Epithelial cell of prostate (primary cell): ENCODE measurements at places on chromosomes 12 and 14.

DNA sequence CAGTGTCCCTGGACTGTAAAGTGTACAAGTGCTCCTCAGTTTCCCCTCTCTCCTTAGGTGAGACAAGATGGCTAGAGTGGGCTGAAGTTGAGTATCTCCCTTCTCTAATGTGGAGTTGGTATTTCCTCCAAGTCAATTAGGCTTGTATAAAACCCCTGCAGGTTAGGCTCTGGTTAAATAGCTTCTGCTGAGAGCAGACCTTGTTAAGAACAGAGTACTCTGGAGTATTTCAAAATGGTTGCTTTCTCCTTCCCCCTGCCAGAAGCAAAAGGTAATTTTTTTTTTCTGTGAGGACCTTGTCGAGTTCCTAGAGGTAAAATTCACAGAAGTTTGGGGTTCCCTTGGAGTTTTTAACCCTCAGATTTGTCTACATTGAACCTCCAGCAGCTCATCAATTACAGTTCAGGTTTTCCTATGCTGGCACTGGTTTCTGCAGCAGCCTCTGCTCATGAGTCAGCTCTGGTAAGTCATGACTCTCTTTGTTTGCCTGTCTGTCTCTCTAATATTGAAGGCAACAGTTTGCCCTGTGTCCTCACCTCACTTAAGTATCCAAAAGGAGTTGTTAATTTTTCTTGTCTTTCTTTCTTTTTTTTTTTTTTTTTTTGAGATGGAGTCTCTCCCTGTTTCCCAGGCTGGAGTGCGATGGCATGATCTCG, 27.8 kb upstream of the GLIPR1 start:
- DNase-seq, result peak; percentile 33

GRCh38 chr12:95548056-95548538, 3.2 kb downstream of the USP44 start:
- DNase-seq, result no peak

DNA sequence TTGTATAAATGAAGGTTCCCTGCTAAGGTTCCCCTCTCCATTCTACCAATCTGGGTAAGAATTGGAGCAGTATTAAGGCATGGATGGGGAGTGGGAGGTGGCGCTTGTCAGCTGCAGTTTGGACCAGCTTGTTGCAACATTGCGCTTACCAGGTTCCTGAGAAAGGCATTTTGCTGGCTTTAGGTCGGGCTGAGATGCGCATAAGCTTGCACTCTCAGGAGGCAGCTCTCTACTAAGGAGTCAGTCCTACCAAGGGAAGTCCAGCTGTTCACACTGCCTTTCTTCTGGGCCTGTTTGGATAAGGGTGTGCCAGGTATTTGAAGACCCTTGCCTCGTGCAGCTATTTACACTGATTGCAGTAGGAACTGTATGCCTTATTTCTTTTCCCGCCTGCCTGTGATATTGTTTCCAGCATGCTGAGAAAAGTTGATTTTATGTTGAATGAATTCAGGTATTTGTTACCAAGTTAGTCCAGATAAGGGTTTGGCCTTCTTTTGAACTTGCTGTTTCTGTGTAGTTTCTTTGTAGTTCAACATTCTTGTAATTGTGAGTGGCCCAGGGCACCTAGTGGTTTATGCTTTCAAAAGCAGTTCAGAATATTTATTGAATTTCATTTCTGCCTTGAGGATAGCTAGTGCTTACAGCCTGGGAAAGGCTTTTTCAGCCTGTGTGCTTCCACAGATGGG, 2.6 kb downstream of the MLEC start:
- no peak for DNase-seq

- DNase-seq, result no peak
Measured at GRCh38 chr12:42145197-42145549, 499 bp upstream of the GXYLT1 start.

DNA sequence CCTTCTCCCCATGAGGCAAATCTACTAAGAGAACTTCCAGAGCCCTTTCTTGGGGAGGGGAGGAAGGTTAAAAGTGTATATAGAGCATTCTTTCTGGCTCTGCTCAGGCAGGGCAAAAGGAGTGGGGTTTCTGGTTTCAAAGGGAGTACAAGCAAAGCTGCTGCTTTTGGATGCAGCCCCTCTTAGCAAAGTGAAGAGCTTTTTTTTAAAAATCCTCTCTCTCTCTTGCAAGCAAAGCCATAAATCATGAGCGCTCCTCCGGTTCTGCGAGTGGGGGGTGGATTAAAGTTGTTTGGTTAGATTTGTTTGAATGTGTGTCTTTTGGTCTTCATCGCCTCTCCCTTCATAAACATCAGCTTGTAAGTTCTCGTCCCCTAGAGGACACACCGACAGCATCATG, 546.6 kb upstream of the TBX3 start:
- no peak for DNase-seq

GRCh38 chr12:19894050-19894449, 454.8 kb downstream of the AEBP2 start:
- DNase-seq, result no peak

- DNase-seq, result no peak
Measured at GRCh38 chr12:49887536-49888401, 15.9 kb downstream of the FAIM2 start.

DNA sequence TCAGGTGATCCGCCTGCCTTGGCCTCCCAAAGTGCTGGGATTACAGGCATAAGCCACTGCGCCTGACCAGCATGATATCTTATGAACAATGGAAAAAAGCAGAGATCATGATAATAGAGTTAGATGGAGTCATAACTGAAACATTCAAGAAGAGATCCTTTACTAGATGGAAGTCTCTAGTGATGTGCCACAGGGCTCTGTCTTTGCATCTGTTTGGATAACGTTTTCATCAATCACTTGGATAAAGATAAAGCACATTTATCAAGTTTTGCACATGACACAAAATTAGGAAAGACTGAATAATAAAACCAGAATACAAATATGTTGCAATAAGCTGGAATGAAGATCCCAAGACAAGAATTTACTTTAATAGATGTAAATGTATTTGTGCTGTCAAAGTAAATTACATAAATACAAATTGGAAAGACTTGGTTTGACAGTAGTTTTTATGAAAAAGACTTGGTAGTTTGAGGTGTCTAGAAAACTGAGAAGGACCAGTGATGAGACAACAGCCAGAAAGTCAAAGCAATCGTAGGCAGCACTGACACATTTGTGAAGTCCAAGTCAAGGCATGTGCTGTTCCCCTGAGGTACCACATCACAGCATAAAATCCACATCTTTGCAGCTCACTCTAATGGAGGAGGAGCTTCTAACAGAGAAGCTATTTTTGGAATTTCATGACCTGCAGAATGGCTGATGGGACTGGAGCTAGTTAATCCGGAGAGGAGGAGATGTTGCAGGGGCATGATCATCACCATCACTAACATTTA, 28.5 kb downstream of the GPRC5A start:
- DNase-seq, result no peak

DNA sequence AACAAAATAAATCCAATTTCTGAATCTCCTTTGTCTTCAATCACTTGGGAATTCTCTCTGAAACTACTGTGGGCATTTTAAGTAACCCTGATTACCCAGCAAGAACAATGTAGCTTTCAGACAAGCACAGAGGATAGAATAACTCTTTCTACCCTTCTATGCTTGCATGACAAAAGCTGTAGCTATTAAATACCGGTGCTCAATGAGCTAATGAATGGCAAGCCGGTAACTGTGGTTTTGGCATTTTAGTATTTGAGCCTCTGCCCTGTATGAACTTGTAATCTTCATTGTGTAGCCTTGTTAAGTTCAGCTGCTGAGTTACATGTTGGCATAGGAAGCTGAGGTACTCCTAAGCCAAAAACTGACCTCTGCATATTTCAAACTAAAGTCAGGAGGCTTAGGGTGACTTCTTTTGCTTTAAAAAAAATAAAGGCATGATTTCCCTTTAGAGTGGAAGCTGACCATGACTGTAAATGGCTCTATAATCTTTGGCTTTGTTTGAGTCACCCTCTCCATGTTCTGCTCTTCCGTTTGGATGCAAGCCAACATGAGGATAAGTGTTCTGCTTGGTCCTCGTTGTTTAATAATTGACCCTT, 171.0 kb upstream of the HIF1A start:
- peak; percentile 74 for DNase-seq

- no peak for DNase-seq
Measured at GRCh38 chr12:77821699-77822203, 8.9 kb upstream of the NAV3 start.
